Fibroblast of pulmonary artery (primary cell): ENCODE measurements at places on chromosomes 1 and 21.

GRCh38 chr1:118144684-118145083, 40.3 kb downstream of the SPAG17 start:
- peak; percentile 23 for DNase-seq

DNA sequence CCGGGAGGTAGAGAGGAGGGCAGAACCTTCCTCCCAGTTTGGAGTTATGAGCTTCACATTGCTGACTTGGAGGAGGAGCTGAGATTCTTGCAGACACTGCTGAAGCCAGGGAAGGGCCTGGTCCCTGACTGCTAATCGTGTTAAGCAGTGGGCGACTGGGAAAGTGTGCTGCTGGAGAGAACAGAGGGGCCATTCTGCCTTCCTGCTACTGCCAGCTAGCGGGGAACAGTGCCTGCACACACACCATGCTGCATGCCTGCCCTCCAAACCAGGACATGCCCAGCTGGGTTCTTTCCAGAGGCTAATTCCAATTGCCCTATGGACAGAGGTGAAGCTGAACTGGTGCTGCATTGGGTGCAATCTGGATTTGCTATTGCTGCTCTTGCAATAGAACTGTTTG, 281.4 kb downstream of the AJAP1 start:
- DNase-seq, result no peak

DNA sequence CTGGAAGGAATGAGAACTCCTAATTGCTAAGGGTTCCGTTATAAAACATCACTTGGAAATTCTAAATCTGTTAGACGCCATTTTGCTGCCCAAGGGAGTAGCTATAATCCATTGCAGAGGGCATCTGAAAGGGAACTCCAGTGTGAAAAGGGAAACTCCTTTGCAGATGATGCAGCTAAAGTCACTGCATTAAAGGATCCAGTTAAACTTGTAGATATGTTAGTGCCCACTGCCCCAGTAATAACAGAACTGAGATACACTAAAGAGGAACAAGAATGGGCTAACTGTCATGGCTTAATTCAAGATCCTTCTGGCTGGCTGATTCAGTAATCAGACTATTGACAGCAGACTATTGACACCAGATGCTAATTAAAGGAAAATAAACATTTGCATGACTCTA, 81.8 kb upstream of the KIAA0040 start:
- DNase-seq, result no peak

DNA sequence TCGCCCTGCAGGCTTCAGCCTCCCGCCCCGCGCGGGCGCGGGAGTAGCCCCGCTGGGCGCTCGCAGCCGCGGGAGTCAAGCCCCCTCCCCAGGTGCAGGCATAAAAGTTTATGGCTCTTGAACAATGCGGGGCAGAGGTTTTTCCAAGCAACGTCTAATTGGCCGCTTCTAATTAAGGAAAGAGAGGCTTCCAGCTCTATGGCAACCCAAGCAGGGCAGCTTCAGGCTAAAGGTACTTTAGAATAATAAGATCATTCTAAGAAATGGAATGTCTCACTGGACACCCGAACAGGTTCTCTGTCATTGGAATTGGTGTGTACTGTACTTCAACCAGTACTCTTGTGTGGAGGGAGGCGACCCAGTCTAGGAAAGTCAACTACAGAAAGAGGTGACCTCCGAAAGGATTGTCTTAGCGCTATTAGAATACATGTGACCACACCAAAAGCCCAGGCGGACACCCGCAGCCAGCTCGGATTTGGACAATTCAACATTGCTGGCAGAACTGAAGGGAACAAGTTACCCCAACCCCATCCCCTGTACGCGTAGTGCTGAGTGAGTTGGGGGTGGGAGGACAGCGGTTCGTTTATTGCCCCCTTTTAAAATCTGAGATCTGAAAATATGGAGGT, 12.5 kb downstream of the NR5A2 start:
- DNase-seq, result no peak

DNA sequence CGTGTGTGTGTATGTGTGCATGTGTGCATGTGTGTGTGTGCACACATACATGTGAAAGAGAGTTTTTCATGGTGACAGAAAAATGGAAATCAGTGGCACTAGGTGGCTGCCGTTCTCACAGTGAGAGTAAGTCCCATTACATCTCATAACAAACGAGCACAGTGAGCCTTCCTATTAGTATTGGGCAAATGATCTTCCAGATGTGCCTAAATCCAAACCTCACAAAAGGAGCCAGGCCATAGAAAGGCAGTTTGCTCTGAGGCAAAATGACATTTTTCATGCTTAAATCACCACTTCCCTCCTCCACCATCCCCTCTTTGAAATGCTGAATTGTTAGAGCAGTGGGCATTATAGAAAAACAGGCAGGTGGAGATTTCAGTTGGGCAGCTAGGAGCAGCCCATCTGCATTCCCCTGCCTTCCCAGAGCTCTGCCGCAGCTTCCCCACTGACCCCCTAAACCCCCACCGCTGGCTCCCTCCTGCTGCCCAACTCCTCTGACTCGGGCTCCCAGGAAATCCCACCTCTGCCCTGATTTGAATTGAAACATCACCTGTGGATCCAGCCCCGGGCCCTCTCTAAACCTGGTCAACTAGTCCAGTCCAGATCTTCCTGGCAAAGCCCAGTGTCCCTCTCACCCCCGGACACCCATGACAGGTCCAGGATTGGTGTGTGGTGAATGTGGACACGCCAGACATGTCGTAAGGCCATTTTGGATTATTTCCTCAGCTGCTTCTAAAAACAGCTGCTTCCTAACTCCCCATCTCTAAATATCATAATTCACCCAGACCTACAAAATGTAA, 190.5 kb downstream of the SEC16B start:
- DNase-seq, result no peak

DNA sequence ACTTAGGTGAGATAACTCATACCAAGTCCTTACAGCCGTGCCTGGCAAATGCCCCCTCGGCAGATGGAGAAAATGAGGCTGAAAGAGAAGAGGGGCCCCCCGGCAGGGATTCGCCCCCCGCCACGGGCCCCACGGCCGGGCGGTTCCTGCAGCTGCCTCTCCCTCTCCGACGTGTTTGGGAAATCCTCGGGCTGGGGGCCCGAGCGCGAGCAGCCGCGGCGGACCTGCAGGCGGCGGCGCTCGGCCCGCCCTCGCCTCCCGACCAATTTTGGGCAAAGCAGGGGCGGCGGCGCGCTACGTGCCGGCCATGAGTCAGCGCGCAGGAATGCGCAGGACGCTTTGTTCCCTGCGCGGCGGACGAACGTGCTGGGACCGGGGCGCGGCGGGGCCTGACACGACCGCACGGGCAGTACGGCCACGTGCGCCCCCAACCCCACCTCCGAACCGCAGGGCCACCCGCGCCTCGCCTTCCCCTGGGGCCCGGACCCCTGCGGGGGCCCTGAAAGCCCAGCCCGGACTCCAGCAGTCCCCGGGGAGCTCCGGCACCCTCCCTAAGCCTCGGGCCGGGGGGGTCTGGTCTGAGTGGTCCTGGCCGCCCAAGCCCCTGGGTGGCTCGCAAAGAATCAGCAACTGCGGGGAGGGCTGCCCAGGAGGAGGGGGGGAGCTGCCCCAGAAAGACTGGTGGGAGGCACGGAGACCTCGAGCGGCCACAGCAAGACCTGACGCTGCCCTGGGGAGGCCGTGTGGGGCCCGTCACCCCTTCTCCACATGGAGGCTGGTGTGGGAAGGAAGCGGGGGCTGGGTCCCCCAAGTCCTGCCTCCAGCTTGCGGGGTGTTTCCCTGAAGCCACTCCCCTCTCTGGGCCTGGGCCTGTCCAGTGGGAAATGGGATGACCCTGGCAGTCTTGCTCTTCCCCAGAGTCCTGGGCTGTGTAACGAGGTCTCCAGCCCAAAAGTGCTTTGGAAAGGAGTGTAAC, 11.9 kb upstream of the EDN2 start:
- DNase-seq, result peak; percentile 92

DNA sequence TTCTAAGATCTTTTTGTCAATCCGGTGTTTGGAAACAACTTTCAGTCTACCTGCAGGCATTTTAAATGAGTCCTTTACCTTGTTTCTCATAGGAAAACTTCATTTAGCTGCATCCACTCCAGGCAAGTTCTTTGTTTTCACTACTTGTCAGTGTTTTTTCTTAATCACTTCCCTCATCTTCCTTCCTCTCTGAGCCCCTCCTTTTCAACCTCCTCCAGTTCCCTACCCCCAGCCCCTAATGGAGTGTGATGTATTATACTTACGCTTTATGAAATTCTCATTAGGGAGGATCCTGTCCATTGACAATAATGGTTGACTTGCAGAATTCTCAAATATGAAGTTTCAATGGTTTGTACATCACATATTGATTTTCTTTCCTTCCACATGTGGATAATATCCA, 62.5 kb upstream of the BACH1 start:
- DNase-seq, result no peak

DNA sequence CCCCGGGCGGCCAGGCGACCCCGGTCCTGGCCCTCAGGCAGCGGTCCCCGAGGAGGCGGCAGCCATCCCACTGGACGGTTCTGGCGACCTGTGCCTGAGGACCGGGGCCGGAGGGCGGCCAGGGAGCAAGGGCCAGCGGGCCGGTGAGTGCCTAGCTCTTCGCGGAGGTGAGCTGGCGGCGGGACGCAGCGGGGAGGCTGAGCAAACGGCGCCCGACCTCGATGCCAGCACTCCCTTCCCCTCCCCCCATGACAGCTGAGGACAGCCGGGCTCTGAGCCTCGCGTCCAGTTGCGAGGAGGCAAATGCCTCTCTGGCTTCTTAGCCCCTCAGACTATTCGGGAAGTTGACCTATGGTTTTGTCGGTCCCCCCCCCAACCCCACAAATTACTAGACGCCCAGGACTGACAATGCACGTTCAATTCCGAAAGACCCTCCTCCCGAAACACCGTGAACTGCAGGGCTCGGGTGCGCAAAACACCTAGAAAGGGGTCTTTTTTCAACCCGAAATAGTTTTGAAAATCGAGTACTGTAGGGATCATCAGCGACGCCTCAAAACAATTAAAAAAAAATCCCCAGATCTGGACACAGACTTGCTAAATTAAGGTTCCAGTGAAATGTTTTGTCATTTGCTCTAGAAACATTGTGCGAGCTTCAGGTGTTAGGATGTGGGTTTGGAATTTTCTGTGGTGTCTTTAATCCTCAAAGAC, 8.3 kb downstream of the CDKN2C start:
- DNase-seq, result peak; percentile 45

DNA sequence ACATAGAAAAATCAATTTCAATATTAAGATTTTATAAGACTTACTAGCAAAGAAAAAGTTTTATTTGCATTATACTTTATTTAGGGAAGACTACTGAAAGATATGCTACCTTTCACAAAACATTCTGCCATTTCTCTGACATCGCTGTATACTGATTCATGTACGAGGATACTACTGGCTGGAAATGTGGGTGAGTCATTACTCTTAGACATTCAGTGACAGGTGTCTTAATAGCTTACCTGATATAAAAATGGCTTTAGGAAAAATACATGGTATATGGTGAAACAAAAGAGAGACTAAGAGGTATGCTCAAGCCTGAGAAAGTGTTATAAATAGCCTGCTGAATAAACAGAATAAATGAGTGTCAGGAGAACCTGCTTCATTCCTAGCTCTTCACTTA, 73.0 kb upstream of the EXO1 start:
- no peak for DNase-seq

GRCh38 chr1:42742617-42743316, 2.7 kb upstream of the CLDN19 start:
- DNase-seq, result no peak

DNA sequence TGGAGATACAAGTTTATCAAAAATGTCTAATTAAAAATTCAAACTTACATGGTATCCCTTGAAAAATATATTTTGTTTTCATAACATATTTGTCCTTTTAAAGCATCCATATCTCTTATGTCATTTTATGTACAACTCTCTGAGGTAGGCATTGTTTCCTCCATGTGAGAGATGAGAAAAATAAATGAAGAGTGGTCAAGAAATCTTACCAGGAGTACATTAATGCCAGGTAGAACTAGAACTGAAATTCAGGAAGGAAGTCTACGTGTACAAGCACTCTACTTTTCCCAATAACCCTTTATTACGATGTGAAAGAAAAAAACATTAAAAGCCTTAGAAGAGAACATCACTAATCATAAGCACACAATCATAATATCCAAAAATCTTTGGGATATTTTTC, 5.6 kb downstream of the BRINP3 start:
- DNase-seq, result no peak

DNA sequence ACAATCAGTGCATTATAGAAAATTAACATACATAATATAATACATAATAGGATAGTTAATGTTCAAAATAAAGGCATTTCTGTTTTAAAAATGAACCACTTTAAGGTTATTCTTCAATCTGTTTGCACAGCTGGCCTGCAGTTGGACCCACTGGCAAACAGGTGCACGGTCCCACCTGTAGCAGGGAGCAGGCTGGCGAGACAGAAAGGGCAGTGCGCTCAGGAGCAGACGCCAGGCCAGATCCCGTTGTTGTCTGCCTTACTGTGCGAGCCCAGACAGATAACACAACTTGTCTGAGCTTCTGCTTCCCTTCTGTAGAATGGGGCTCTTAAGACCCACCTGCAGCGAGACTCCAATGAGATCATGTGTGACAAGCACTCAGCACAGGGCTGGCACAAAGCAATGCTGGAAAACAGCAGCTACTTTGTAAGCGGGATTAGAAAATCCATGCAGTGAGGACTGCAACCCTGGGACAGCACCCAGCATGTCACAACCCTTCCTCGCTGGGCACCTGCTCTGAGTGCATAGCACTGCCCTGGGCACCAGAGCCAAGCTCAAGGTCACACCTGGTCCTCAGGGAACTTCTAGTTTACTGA, 33.5 kb downstream of the VPS26C start:
- DNase-seq, result no peak

DNA sequence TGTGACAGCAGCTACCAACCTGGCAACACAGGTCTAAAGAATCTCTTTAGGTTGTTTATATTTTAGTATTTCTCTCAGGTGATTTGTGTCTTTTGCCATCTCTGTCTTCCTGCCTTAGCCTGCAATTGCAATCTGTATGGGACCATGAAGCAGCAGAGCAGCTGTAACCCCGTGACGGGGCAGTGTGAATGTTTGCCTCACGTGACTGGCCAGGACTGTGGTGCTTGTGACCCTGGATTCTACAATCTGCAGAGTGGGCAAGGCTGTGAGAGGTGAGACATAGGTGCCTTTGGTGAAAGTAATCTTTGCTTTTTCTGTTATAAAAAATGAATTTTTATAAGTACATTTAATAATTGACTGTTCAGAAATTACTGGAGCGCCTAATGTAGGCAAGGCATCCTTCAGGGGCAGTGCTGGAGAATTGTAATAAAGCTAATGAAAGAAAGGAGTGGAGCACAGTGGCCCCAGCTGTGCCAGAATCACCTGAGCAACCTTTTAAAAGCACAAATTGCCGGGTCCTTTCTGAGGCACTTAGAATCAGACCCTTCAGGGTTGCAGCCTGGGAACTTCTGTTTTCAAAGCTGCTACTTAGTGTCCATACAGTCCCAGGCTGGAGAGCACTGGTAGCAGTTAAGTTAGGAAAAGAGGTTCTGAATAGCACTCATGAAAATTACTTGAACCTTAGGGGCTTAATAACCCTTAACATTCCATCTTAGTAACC, 60.6 kb upstream of the LAMC2 start:
- DNase-seq, result no peak

DNA sequence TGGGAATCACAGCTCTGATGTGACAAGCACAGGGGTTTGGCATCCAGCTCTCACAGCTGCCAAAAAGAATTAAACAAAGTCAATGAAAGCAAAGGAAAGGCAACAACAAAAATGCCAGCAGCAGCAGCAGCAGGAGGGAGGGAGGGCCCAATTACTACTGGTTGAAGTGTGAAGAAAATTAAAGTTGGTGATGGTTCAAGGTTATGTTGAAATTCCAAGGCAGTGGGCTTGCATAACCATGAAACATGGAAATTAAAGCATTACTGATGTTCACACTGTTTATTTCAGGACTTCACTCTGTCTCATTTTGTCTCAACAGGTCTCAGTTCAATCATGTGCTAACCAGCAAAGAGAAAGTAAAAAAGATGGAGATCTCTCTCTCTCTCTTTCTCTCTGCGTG, 220.3 kb upstream of the LYPLAL1 start:
- no peak for DNase-seq
